ENCODE measurements at places on chromosomes 13 and 19. TPM values are rescaled to one million over a fixed set of nuclear protein-coding genes. Genes with fewer than 3 reads are reported as not detected.

POU4F1 gene
- total RNA-seq: not detected

CYP2F1 gene
- total RNA-seq: not detected

FAM83E gene
- 12.7 TPM for total RNA-seq

NXNL1 gene
- not detected for total RNA-seq

CGB1 gene
- not detected for total RNA-seq

ELAVL1 gene
- total RNA-seq: 77.9 TPM

JOSD2 gene
- 26.6 TPM for total RNA-seq

ALG11 gene
- 31.7 TPM for total RNA-seq

LSM4 gene
- 99.8 TPM for total RNA-seq

DNA sequence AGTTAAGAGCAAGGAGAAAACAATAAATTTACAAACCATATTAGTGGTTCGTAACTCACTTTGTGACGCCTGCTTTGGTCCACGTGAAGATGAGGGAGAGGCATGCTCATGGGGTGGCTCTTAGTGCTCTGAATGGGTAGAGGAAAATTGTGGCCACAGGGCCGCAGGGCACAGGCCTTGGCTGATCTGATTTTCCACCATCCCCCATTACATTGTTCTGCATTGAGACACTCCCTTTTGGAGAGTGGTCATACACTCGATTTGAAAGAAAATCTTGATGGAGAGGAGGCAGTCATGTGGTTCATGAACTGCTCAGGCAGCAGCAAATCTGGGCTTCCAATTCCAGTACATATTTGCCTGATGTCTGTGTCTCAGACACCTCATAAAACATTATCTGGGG is 815.2 kb downstream of the UQCRFS1 start:
- no peak for DNase-seq

DNA sequence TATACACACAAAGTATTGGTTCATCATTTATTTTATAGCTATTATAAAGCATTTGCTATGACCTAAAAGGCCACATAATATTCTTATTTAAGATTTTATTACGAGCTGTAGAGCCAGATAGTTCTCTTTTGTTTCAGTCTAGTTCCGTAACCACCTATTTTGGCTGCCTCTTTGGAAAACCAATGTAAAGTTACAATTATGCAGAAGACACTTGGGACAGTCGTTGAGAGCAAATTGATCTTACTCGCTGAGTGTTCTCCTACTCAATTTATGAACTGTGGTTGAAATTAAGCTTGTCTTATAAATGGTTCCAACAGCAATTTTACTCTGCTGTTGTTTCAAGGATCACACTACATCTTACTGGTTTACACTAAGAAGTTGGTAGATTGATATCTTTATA is 122.3 kb downstream of the SLC7A1 start:
- DNase-seq: no peak

DNA sequence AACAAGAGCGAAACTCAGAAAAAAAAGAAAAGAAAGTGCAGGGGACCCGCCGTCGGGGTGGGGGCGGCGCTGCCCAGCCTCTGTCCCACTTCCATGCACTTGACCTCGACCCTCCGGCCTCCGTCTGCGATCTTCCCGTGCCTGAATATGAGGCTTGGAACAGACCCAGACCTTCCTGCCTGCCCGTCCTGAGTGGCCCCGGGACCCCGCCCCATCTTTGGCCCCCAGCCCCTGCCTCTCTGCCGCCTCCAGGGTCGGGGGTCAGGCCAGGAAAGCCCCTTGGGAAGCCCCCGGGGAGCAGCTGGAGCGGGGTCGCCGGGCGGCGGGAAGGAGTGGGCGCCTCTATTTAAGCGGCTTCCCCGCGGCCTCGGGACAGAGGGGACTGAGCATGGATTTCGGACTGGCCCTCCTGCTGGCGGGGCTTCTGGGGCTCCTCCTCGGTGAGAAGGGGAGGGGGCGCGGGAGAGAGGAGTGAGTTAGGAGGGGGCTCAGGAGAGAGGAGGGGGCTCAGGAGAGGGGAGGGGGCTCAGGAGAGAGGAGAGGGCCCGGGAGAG is at the start of gene MADCAM1:
Gene MADCAM1 (plus strand): TSS at position 375 of the 554 bp plus-strand sequence. CDS start 14 bp downstream, at position 389.
- no peak for DNase-seq

- no peak for DNase-seq
These were observed 316.9 kb upstream of the TSHZ3 start for GRCh38 chr19:31666126-31666525.

DNA sequence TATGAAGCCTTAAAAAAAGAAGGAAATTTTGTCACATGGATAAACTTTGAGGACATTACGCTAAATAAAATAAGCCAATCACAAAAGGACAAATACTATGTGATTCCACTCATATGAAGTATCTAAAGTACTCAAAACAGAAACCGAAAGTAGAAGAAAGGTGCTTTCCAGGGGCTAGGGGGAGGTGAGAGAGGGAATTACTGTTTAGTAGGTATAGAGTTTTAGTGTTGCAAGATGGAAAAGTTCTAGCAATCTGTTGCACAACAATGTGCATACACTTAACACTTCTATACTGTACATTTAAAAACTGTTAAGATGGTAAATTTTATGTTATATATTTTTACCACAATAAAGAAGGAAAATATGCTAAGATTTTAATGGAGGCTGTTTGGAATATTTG is 83.0 kb downstream of the POLR1D start:
- DNase-seq: no peak

DNA sequence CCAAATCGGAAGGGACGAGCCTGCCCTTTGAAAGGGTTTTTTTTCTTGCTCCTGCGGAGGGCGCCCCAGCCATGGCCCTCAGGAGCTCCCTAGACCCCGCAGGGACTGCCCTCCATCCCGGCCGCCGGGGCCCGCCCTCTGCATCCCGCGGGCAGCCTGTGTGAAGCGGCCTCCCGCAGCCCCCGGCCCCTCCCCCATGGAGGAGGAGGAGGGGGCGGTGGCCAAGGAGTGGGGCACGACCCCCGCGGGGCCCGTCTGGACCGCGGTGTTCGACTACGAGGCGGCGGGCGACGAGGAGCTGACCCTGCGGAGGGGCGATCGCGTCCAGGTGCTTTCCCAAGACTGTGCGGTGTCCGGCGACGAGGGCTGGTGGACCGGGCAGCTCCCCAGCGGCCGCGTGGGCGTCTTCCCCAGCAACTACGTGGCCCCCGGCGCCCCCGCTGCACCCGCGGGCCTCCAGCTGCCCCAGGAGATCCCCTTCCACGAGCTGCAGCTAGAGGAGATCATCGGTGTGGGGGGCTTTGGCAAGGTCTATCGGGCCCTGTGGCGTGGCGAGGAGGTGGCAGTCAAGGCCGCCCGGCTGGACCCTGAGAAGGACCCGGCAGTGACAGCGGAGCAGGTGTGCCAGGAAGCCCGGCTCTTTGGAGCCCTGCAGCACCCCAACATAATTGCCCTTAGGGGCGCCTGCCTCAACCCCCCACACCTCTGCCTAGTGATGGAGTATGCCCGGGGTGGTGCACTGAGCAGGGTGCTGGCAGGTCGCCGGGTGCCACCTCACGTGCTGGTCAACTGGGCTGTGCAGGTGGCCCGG is 815 bp downstream of the MAP3K10 start:
- DNase-seq: no peak

- DNase-seq: no peak
These were observed 20.4 kb downstream of the ZNF708 start for GRCh38 chr19:21308773-21309172.

GRCh38 chr13:101626925-101627555 is 174.6 kb downstream of the ITGBL1 start:
- no peak for DNase-seq

GRCh38 chr13:65292488-65292901 is 1937.6 kb downstream of the PCDH9 start:
- DNase-seq: no peak

GRCh38 chr13:71879129-71879535 is 12.1 kb upstream of the DACH1 start:
- DNase-seq: no peak

DNA sequence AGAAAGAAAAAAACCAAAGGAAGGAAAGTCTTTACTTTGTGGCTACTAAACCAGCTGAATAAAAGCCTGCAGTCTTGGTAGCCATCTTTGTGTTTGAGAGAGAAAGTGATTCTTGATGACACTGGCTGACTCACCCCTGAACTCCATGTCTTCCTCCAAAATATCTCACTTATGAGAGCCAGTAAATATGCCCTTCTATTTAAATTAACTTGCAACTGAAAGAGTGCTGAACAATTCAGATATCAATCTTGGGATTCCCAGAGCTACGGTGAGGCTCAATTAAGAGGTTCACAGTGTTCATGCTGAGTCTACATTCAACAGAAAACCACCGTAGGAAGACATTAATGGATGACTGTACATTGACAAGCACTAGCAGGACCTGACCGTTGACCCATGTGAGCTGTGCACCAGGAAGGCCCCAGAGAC is 57.9 kb downstream of the KCTD12 start:
- no peak for DNase-seq

DNA sequence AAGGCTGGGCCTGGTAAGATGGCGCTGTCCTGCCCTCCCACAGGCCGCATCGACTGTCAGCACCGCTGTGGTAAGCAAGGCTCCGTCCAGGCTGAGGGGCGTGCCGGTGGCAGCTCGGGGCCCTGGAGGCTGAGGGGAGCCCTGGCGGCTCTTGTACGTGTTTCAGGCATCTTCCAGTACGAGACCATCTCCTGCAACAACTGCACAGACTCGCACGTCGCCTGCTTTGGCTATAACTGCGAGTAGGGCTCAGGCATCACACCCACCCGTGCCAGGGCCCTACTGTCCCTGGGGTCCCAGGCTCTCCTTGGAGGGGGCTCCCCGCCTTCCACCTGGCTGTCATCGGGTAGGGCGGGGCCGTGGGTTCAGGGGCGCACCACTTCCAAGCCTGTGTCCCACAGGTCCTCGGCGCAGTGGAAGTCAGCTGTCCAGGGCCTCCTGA is 1.2 kb downstream of the IZUMO4 start:
- no peak for DNase-seq

GRCh38 chr19:46393456-46394401 is 19.6 kb downstream of the CCDC8 start:
- no peak for DNase-seq

DNA sequence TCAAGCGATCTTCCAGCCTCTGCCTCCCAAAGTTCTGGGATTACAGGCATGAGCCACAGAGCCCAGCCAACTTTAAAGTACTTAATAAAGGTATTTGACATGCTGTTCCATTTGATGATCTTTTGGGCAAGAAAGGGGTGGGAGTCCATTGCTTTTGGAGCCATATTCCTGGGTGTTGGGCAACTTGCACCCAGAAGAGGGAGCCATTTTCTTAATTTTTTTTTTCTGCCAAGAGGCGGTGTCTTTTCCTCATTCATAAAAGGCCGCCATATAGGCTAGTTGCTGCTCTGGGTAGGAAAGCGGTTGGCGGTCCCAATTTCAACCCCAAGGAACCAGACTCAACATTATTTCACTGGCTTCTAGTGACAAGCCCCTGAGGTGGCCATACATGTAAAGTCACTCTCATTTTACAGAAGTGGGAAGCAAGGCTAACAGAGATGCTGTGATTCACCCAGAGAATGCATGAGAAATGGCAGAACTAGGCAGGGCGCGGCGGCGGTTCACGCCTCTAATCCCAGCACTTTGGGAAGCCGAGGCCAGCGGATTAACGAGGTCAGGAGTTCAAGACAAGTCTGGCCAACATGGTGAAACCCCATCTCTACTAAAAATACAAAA is 139.6 kb downstream of the CACNA1A start:
- no peak for DNase-seq

- no peak for DNase-seq
These were observed 26.9 kb upstream of the PIK3R2 start for GRCh38 chr19:18126097-18126496.

DNA sequence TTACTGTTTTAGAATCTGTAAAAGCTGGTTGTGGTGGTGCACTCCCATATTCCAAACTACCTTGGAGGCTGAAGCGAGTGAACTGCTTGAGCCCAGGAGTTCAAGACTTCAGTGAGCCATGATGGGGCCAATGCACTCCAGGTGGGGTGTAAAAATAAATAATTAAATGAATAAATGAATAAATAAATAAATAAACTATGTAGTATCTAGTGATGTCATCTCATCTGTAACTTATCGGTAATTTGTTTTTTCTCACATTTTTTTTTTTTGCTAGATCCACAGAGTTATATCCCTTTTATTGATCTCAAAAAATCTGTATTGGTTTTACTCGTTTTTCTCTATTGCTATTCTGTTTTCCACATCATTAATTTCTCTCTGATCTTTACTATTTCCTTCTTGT is 5.0 kb downstream of the SCGB2B2 start:
- DNase-seq: no peak

DNA sequence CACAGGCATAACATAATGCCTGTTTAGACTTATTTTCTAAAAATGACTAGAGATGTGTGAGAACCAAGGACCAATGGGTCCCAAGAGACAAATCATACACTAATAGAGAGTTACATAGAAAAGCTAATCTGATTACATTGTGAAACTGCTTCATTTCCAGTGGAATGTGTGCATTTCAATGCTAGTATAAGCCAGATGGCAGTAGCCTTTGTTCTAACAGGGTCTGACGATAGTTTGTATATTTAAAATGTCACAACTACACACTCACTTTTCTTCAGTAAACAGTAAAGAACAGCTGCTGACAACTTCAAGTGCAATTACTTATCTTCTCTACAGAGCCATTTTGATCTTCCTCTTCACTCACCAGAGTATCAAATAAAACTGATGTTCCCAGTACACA is 4.3 kb upstream of the SLITRK5 start:
- DNase-seq: no peak

DNA sequence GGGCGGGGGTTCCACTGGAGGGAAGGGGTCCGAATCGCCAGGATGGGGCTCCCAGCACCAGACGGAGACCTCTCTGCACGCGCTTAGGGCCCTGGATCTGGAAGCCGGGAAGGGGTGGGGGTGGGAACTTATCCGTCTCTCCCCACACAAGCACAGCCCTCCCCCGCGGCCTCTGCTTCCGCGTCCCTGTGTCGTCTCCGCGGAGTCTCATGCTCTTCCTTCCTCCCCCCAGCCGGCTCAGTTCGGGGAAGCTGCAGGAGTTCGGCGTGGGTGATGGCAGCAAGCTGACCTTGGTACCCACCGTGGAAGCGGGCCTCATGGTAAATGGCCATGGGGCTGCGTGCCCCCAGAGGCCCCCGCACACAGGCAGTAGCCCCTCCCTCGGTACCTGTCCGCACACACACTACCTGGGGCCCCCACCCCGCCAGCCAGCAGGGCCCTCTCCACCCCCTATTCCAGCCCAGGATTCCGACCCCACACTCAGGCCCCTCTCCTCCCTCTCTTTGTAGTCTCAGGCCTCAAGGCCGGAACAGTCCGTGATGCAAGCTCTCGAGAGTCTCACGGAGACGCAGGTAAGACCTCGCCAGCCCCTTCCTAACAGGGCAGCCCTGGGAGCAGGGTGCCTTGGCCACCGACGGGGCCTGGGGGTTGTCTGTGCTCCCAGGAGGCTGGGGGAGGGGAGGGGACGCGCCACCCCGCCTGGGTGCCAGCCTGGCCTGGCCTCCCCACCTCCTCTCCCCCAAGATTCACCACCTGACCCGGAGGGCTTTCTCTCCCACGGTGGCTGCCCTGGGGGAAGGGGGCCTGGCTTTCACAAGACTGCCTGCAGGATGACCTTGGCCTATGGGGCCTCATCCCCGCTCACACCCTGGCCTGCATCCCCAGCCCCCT is 3.2 kb downstream of the MIDN start:
- peak; percentile 81 for DNase-seq

- no peak for DNase-seq
These were observed 1.1 kb upstream of the LMTK3 start for GRCh38 chr19:48512504-48513288.

- no peak for DNase-seq
These were observed 1.1 kb upstream of the MRI1 start for GRCh38 chr19:13763265-13763664.

GRCh38 chr13:79662882-79663281 is 181.9 kb downstream of the NDFIP2 start:
- DNase-seq: no peak

GRCh38 chr13:52869621-52870020 is 21.2 kb upstream of the PCDH8 start:
- DNase-seq: no peak

Measured in ureter (tissue), 1 donor.